ENCODE measurements at places on chromosomes 4 and X.

DNA sequence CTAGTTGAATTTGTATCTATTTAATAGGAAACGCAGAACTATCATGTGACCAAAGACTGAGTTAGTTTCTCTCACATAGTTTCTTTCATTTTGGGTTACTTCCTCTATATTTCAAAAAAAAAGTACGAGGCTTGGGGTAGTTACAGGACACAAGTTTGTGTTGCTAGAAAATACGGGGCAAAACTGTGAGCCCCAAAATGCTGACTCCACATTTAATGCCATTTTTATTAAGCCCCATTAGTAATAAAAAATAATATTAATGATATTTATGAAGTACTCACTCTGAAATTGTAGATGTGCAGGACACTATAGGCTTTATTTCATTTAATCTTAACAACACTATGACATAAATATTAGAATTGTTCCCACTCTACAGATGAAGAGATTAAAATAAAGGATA lies 268.6 kb downstream of the DTHD1 start:
- no peak for DNase-seq

GRCh38 chr4:4670869-4671268 lies 129.0 kb upstream of the STX18 start:
- no peak for DNase-seq

- DNase-seq = no peak
Observed at GRCh38 chr4:115453416-115453815, 340.0 kb upstream of the NDST4 start.

GRCh38 chr4:145552181-145552822 lies 66.9 kb upstream of the MMAA start:
- no peak for DNase-seq

- no peak for DNase-seq
Observed at GRCh38 chr4:109182696-109183095, 119.8 kb downstream of the COL25A1 start.

DNA sequence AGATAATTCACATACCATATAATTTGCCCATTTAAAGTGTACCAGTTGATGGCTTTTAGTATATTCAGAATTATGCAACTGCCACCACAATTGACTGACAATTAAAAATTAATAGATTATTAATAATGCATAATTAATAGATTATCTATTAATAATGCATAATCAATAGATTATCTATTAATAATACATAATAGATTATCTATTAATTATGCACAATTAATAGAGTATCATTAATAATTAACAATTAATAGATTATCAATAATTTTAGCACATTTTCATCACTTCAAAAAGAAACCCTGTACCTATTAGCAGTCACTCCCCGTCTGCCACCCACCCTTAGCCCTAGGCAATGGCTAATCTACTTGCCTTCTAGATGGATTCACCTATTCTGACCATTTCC lies 108.6 kb upstream of the NR3C2 start:
- DNase-seq = no peak

- DNase-seq = no peak
Observed at GRCh38 chr4:144699565-144699964, 53.6 kb downstream of the HHIP start.

DNA sequence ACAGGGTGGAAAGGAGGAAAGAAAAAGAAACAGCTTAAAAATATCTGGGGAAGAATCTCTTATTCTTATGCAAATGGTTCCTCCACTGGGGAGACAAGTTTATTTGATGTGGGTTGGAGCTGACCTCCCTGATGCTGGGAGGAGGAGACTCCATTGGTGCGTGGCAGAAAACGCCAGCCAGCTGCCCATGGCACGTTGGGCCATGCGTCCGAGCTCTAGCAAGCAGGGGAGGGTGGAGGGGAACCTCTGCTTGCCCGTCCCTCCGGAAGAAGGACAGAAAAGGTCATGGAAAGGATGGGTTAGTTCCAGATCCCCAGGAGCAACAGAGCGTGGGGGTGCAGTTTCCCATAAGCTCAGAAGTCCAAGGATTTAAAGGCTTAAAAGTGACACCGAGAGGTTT lies 210.4 kb downstream of the KLHL4 start:
- DNase-seq = no peak

GRCh38 chr4:168725930-168726329 lies 229.1 kb downstream of the PALLD start:
- DNase-seq = no peak

DNA sequence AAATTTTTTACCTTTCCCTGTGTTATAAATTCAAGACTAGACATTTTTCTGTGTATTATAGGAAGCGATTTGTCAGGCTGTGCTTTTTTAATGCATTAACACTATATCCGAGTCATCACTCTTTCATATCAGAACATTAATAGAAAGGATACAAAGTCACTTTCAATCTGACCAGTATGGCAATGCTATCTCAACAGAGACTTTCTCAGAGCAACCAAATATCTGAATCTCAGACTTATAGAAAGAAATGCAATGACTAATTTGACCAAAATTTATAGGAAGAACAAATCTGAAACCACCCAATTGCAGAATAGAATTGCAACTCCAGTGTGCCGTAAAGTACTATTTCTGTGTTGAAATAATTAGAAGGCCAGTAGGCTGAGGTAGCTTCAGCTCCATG lies 473 bp upstream of the TKTL2 start:
- DNase-seq = no peak

DNA sequence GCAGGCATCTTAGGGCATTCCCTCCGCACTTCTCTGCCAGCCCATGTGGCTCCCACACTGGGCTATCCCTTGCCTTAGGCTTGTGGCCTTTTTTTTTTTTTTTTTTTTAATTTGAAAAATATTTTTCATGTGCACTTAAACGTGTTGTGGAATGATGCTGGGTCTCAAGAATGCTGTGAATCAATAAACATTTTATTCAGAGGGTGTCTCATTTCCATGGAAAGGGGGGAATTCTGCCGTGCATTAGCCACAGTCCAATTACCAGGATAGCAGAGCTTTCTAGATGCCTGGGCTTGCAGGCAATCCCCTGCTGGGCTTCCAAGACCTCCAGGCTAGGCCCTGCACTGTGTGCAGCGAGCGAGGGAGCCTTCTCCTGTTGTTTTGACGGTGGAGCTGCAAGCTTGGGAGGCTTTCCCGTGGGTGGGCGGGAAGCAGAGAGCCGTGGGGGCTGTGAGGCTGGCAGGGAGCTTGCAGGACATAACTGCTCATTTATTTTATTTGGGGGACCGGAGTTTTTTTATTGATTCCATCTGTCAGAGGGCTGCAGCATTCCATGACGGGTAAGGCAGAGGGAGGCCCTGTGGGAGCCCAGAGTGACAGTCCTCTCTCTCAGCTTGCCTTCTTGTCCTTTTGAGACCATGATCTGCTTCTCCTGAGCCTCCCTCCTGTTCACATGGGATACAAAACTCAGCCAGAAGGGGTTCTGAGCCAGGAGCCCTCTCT lies 2.6 kb upstream of the CPZ start:
- no peak for DNase-seq

GRCh38 chr4:133146574-133147241 lies 2.4 kb upstream of the PCDH10 start:
- peak; percentile 50 for DNase-seq

DNA sequence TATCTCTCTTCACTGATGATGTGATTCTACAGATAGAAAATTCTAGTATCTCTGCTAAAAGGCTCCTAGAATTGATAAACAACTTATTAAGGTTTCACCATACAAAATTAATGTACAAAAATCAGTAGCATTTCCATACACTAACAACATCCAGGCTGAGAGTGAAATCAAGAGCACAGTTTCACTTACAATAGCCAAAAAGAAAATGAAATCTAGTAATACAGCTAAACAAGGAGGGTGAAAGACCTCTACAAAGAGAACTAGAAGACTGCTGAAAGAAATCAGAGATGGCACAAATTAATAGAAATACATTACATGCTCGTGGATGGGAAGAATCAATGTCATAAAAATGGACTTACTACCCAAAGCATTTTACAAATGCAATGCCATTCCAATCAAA lies 751.9 kb downstream of the FSTL5 start:
- DNase-seq = no peak

- peak; percentile 29 for DNase-seq
Observed at GRCh38 chrX:107025545-107025944, 25.5 kb upstream of the MORC4 start.

DNA sequence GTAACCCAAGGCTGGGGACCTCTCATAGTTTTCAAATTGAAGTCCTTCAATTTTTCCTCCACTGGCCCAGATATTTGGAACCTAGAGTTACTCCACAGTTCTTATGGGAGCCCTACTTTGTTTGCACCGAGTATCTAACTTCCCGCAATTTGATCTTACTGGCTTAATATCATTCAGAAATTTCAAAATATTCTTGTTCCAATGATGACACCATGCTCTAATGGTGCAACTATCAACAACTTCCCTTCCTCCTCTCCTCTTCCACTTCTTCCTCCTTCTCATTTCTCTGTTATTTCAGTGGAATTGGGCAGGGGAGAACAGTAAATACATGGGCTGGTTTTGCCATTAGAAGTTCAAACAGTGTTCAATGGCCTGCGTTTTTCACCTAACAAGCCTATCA lies 20.2 kb downstream of the PDCL2 start:
- DNase-seq = no peak

DNA sequence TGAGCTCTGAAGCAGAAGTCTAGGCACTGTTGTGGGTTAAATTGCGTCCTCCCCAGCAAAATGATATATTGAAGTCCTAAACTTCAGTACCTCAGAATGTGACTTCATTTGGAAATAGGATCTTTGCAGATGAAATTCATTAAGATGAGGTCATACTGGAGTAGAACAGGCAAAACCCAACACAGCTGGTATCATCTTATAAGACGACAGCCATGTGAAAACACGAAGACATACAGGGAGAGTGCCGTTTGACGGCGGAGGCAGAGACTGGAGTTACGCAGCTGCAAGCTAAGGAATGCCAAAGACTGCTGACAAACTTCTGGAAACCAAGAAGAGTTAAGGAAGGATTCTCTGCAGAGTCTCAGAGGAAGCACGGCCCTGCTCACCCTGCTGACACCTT lies 241.5 kb downstream of the MAML3 start:
- DNase-seq = no peak

DNA sequence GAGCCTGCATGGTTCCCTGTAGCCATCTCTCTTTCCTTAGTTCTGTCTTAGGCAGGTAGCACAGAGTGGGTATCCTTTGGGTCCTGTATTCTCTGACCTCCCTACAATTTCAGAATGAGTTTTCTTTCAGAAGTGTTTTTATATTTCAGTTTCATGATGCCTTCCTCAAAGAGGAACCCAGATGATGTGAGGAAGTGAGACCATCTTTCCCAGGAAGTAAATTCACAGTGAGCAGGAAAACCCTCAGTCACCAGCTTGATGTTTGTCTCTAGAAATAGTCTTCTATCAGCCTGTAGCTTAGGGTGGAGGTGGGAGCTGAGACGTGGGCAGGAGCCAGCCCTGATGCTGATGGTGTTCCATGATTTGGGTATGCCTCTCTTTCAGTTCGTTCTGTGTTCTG lies 16.9 kb downstream of the PLAC1 start:
- no peak for DNase-seq

GRCh38 chr4:39406763-39407583 lies at the start of gene KLB:
Gene KLB, plus strand, starts transcription at chr4:39406930. Its CDS starts 20 bp downstream, at chr4:39406950.
- no peak for DNase-seq

DNA sequence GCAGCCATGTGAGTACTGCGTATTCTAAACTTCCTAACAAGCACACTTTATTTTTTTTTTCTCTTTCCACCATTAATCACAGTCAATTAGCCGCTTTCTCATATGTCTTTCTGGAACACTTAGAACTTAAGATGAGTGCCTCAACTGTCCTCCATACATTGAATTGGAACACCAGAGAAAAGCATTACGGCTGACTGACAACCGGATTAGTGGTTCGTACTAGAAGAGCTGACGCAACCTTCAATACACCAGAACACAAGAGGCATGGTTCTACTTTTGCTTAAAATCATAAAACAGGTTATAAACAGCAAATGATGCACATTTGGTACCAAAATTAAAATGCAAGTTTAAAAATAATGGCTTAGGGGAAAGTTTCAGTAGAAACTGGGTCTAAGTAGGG lies 3.3 kb downstream of the TMEM47 start:
- no peak for DNase-seq

DNA sequence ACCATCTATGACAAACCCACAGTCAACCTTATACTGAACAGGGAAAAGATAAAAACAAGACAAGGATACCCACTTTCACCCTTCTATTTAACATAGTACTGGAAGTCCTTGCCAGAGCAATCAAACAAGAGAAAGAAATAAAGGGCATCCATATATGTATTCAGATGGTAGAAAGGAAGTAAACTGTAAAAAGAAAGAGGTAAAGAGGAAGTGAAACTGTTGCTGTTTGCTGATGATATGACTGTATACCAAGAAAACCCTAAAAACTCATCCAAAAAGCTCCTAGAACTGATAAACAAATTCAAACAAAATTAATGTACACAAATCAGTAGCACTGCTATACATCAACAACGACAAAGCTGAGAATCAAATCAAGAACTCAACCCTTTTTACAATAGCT lies 538.7 kb upstream of the PABPC4L start:
- DNase-seq = no peak

DNA sequence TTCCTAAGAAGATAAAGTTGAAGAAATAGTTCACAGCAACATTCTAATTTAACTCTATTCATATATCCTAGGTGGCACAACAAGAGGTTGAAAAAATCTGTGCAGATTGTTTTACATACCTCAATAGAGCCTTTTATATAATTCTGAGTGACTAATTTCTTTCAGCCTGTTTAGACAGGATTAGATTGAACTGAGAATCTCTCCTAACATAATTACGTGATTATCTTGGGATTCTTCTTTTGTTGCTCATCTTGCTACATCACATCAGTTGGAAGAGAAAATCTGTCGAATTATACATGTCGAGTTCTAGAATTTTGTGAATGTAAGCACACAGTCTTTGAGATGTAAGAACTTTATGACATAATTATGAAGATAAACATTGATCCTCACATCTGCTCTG lies 1873.7 kb upstream of the IGFBP7 start:
- DNase-seq = no peak

- no peak for DNase-seq
Observed at GRCh38 chr4:126526335-126526734, 1106.4 kb upstream of the INTU start.

DNA sequence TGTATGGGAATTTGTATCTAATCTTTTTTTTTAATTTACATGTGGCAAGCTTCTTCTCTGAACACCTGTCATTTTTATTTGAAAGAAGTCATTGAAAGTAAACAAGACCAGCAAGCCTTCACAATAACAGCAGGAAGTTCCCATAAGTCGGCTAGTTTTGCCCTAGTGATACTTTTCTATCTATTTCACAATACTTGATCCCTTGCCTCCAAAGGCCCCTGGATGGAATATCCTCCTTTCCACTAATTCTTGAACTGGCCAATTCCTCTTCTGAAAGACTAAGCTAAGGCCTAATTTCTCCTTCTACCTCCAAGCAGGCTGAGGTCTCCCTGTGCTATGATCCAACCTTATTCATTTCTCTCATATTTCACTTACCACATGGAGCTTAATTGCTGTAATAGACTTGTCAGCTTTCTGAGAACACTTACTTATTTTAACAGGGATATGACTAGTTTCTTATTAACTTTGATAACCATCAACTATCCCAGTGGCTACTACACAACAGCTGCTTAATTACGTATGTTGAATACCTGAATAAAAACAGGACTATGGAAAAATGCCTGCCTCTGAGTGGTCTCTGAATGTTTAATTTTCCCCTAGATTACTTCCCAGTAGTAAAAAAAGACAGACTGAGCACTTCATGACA lies 194.2 kb downstream of the MAD2L1 start:
- DNase-seq = no peak
